ENCODE measurements at places on chromosomes 4 and X. TPM values are rescaled to one million over a fixed set of nuclear protein-coding genes. Genes with fewer than 3 reads are reported as not detected.

The UGT2B15 gene
- total RNA-seq: not detected

GRCh38 chr4:182179105-182179504, 64.1 kb upstream of the TENM3 start:
- no peak overlapping the region for H3K27ac ChIP-seq
- no peaks in the 10 kb centered on the region for H3K4me1 ChIP-seq
- H3K4me3 ChIP-seq: no peak overlapping the region
- no peaks in the 10 kb centered on the region for H3K27me3 ChIP-seq
- H3K36me3 ChIP-seq: no peaks in the 10 kb centered on the region

DNA sequence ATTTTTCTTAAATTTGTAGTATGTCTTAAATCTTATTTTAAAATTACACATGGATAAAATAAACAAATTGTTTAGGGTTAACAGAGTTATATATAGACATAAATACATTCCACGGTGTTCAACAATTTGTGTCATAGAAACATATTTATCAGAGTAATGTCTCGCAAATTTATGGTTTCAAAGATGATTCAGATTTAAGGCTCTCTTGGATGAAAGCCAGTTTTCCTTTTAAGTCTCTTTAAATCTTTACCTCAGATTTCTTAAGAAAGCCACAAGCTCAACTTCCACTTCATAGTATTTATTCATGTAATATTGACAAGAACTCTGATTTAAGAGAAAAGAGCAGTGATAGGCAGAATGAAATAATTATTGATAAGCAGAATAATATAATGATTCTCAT, 1254.8 kb upstream of the ADGRL3 start:
- no peaks in the 10 kb centered on the region for H3K27me3 ChIP-seq
- no peak for DNase-seq
- H3K36me3 ChIP-seq: no peaks in the 10 kb centered on the region
- H3K27ac ChIP-seq: no peak overlapping the region
- H3K4me1 ChIP-seq: no peaks in the 10 kb centered on the region
- H3K4me3 ChIP-seq: no peak overlapping the region

The DCAF16 gene
- 50.3 TPM for total RNA-seq

The FREM3 gene
- not detected for total RNA-seq

- no peaks in the 10 kb centered on the region for H3K4me1 ChIP-seq
- no peak overlapping the region for H3K27ac ChIP-seq
- no peak for DNase-seq
Observed at GRCh38 chr4:1047976-1048772, 36.7 kb downstream of the FGFRL1 start.

The MOSPD2 gene
- 14.6 TPM for total RNA-seq

DNA sequence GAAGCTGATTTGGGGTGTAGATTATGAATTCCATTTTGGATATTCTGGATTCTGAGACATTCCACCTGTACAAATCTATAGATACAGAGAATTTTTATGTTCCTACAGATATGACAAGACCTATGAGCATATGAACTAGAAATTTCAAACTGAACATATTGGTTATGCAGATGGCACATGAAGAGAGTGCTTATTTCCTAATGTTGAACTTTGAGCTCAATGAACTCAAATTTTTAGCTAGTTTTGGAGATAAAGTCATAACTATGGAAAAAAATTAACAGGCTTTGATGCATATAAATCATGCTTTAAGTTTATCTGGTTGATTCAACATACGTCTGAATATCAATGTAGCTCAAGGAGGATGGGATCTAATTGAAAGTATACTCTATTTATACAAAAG, 8.9 kb downstream of the CHIC2 start:
- no peak overlapping the region for H3K27ac ChIP-seq
- no peak for DNase-seq
- no peaks in the 10 kb centered on the region for H3K27me3 ChIP-seq
- H3K4me3 ChIP-seq: no peak overlapping the region
- peaks cover 35% of the 10 kb centered on the region for H3K4me1 ChIP-seq

DNA sequence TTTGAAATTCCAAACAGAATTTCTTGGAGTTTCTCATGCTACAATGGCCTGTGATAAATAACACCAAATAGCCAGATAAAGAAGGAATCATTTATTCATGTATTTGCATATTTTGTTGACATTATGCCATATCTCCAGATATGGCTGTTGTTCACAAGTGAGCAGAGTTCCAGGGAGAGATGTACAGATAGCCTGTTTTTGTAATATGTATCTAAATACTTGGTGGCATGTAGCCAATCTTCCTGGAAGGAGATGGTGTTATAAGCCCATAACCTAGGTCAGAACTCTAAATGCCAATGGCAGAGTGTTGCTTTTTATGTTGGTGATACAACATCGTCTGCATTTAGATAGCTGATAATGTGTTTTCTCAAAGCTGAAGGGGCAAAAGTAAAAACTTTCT, 292.2 kb downstream of the FBXO8 start:
- H3K27me3 ChIP-seq: no peaks in the 10 kb centered on the region
- H3K27ac ChIP-seq: no peak overlapping the region
- no peaks in the 10 kb centered on the region for H3K36me3 ChIP-seq
- DNase-seq: no peak
- no peaks in the 10 kb centered on the region for H3K4me1 ChIP-seq

The PARM1 gene
- not detected for total RNA-seq

DNA sequence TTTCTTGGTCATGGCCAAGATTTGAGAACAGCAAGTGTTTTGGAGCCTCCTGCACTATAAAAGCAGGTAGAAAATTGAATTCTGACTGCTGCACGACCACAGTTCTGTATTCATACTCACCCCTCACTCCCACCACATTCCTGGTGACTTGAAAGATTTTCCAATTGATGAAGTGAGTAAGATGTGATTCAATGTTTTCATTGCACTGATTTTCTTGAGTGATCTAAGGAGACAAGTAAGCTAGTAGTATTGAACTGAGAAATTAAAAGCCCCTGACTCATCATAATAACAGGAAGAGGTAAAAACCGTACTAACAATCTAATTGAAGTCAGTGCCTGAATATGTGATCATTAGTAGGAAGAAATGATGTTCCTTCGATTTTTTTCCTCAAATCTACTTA, 6.1 kb upstream of the SEC24D start:
- H3K4me3 ChIP-seq: no peak overlapping the region
- H3K36me3 ChIP-seq: no peaks in the 10 kb centered on the region
- no peak for DNase-seq
- H3K27me3 ChIP-seq: no peaks in the 10 kb centered on the region

The HSFX2 gene
- not detected for total RNA-seq

DNA sequence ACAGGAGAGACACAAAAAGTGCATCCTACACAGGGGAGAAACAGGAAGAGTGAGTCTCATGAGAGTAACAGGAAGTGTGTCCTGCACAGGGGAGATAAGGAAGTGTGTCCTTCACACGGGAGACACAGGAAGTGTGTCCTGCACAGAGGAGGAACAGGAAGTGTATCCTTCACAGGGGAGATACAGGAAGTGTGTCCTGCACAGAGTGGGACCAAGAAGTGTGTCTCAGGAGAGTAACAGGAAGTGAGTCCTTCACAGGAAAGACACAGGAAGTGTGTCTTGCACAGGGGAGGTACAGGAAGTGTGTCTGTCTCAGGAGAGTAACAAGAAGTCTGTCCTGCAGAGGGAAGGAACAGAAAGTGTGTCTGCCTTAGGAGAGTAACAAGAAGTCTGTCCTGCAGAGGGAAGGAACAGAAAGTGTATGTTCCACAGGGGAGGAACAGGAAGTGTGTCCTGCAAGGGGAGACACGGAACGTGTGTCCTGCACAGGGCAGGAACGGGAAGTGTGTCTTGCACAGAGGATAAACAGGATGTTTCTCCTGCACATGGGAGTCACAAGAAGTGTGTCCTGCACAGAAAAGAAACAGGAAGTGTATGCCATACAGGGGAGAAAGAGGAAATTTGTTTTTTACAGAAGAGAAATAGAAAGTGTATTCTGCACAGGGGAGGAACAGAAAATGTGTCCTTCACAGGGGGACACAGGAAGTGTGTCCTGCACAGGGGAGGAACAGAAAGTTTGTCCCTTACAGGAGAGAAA, 102.0 kb downstream of the ARSF start:
- no peaks in the 10 kb centered on the region for H3K27me3 ChIP-seq
- H3K4me3 ChIP-seq: peak overlapping the region; percentile 49
- H3K27ac ChIP-seq: peak overlapping the region; percentile 50
- no peaks in the 10 kb centered on the region for H3K36me3 ChIP-seq

DNA sequence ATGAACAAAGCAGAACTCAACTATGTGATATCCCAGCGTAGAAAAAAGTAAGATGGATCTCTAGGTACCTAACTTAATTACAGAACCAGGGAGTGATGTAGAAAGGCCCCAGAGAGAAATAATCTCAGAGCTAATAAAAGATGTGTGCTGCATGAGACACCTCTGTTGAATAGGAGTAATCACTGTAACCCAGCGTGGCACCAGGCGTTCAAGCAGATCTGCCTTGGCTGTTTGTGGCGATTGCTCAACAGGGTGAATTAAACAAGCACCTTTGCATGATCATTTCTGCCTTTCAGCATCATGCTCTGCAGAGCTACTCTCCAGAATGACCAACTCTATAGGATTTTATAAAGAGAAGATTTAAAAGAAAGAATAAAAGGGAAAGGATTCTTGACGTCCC, 81.7 kb upstream of the KCNIP4 start:
- no peaks in the 10 kb centered on the region for H3K4me1 ChIP-seq
- no peaks in the 10 kb centered on the region for H3K27me3 ChIP-seq

The FAAH2 gene
- total RNA-seq: 10.0 TPM

The FAM53A gene
- total RNA-seq: 1.2 TPM

The ADH7 gene
- not detected for total RNA-seq

GRCh38 chr4:6011686-6012085, 6.5 kb downstream of the C4orf50 start:
- no peaks in the 10 kb centered on the region for H3K4me1 ChIP-seq
- no peak overlapping the region for H3K27ac ChIP-seq
- H3K27me3 ChIP-seq: no peaks in the 10 kb centered on the region
- H3K36me3 ChIP-seq: no peaks in the 10 kb centered on the region
- H3K4me3 ChIP-seq: no peak overlapping the region
- DNase-seq: no peak

The COX7B2 gene
- total RNA-seq: not detected

DNA sequence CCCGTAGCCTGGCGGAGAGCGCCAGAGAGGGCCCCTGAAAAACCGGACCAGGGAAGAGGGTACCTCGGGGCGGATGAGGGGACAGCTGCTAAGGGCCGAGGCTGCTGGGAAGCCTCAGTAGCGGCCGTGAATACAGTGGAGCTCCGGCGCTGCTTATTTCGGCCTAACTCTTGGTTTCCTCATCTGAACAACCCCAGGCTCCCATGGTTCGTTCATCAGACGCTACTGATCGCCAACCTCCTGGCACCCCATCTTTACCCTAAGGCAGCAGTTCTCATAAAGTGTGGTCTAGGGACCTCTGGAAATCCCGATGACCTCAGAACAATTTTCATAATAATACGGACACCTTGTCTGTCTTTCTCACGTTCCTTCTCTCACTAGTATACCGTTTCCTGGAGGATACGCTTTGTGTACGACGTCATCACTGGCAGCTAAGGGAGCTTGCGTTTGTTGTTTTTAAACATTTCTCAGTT, 645 bp upstream of the RAB28 start:
- peak overlapping the region; percentile 81 for H3K4me3 ChIP-seq
- H3K4me1 ChIP-seq: peaks cover 15% of the 10 kb centered on the region
- H3K36me3 ChIP-seq: peaks cover 4% of the 10 kb centered on the region
- H3K27ac ChIP-seq: peak overlapping the region; percentile 99
- DNase-seq: no peak

The GNRHR gene
- total RNA-seq: not detected

DNA sequence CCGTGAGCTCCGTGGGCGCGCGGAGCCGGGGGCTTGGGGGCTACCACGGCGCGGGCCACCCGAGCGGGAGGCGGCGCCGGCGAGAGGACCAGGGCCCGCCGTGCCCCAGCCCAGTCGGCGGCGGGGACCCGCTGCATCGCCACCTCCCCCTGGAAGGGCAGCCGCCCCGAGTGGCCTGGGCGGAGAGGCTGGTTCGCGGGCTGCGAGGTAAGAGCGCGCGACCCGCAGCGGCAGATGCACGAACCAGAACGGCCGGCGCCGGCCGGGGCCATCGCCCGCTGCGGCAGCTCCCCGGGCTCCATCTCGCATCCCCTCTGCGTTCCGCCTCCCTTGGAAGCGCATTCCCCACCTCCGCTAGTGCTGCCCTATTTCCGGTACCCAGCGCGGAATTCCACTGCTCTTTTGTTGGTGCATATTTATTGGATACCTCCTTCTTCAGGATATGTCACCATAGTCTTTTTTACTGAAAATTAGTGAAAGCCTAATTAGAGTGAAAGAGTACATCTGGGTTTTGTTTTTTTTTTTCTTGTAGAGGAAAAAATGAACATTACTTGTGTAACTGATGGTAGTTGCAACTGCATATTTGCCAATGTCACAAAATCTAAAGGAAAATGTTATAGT, 797 bp downstream of the PKD2 start:
- no peak for DNase-seq
- peak overlapping the region; percentile 61 for H3K4me3 ChIP-seq
- H3K27ac ChIP-seq: peak overlapping the region; percentile 56
- H3K36me3 ChIP-seq: no peaks in the 10 kb centered on the region

DNA sequence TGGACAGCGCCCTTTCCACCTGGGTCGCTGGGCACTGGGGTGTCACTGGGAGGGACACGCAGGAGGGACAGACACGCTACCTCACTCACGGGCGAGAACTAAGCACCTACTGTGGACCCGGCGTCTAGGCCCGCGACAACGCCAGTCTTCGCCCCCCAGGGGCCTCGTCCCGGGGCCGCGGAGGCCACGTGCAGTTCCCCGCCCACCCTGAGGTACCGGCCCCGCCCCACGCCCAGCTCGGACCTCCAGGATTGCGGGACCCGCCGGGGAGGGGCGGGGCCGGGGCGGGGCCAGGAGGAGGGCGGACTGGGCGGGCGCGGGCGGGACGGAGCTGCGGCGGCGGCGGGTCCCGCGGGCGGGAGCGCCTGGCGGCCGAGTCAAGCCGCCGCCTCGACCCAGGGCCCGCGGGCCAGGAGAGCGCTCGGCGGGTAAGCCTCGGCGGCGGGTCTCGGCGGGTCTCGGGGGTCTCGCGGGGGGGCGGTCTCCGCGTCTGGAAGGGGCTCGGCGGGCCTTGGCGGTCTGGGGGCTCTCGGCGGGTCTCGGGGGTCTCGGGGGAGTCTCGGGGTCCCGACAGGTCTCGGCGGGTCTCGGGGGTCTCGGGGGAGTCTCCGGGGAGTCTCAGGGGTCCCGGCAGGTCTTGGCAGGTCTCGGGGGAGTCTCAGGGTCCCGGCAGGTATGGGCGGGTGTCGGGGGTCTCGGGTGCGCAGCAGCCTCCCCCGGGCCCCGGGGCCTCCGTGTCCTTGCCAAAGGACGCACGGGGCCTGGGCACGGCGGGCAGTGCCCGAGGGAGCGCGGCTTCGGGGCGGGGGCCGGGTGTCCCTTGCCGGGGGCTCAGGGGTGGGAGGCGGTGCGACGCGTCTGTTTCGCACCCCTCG, at the start of gene SH3BP2:
SH3BP2 (plus strand) TSS at position 375 of the 875 bp plus-strand sequence. CDS start 27,533 bp downstream, outside the sequence.
- H3K27me3 ChIP-seq: no peaks in the 10 kb centered on the region
- DNase-seq: peak; percentile 72
- H3K36me3 ChIP-seq: no peaks in the 10 kb centered on the region
- peaks cover 31% of the 10 kb centered on the region for H3K4me1 ChIP-seq
- peak within 1 kb of the TSS; percentile 58 for H3K4me3 ChIP-seq
